Activated B cell treated with CpG ODN at 0.5 μM for 24 hours (primary cell): ENCODE measurements at places on chromosomes 7 and 10. TPM values are rescaled to one million over a fixed set of nuclear protein-coding genes. Genes with fewer than 3 reads are reported as not detected.

Gene SLC16A9
- 0.81 and 1.2 TPM in 2 replicates for total RNA-seq

Gene NUTM2A
- 1.0 and 1.3 TPM in 2 replicates for total RNA-seq

Gene PAX4
- total RNA-seq: not detected in 2 replicates

Gene LRRC4
- 0.07 and 0.16 TPM in 2 replicates for total RNA-seq

Gene CUZD1
- total RNA-seq: 2.2 and 2.5 TPM in 2 replicates

Gene NPTX2
- 0.15 TPM in 1 of 2 replicates, not detected in the other for total RNA-seq

Gene CTTNBP2
- 0.18 and 0.49 TPM in 2 replicates for total RNA-seq

Gene AP3M1
- total RNA-seq: 55.9 and 61.7 TPM in 2 replicates

Gene SPDYE3
- not detected in 2 replicates for total RNA-seq

Gene PNLIPRP1
- not detected in 2 replicates for total RNA-seq

Gene KAT6B
- 39.6 and 45.2 TPM in 2 replicates for total RNA-seq

Gene ANKRD61
- total RNA-seq: not detected in 2 replicates

Gene TDRD1
- total RNA-seq: 0.33 and 0.59 TPM in 2 replicates

Gene HOXA3
- not detected in 2 replicates for total RNA-seq

Gene NOS3
- total RNA-seq: 0.10 and 0.22 TPM in 2 replicates

Gene AKR1C4
- not detected in 2 replicates for total RNA-seq

Gene HOXA11
- total RNA-seq: not detected in 2 replicates

Gene MYO1G
- total RNA-seq: 143 and 154 TPM in 2 replicates

Gene CYP3A7
- not detected in 2 replicates for total RNA-seq

Gene CALCR
- total RNA-seq: not detected in 2 replicates

Gene SMURF1
- 21.6 and 23.1 TPM in 2 replicates for total RNA-seq

Gene FAM13C
- total RNA-seq: not detected in 2 replicates

Gene ATG9B
- 1.8 and 2.3 TPM in 2 replicates for total RNA-seq

Gene NRAP
- total RNA-seq: not detected in 2 replicates

Gene ASZ1
- total RNA-seq: not detected in 2 replicates

Gene MINDY3
- 23.2 and 23.4 TPM in 2 replicates for total RNA-seq

Gene CWF19L1
- 41.8 and 53.3 TPM in 2 replicates for total RNA-seq

Gene TMEM140
- 18.6 and 20.9 TPM in 2 replicates for total RNA-seq

Gene TMEM196
- not detected in 2 replicates for total RNA-seq

Gene DLG5
- 0.27 and 1.1 TPM in 2 replicates for total RNA-seq

Gene DNAJC12
- 0.31 TPM in 1 of 2 replicates, not detected in the other for total RNA-seq

Gene CFAP70
- 1.2 and 1.7 TPM in 2 replicates for total RNA-seq

Gene ADAMTS14
- total RNA-seq: 0.04 TPM in 1 of 2 replicates, not detected in the other

Gene ABCB4
- 17.5 and 19.8 TPM in 2 replicates for total RNA-seq

Gene PSAP
- 207 and 210 TPM in 2 replicates for total RNA-seq

Gene CAV2
- total RNA-seq: not detected in 2 replicates

Gene ZNF655
- total RNA-seq: 98.5 and 116 TPM in 2 replicates

Gene ADCY1
- total RNA-seq: 0.10 TPM in 1 of 2 replicates, not detected in the other

Gene CRTAC1
- not detected in 2 replicates for total RNA-seq

Gene ZNF467
- total RNA-seq: 0.20 and 0.32 TPM in 2 replicates

Gene AS3MT
- total RNA-seq: 0.31 and 0.46 TPM in 2 replicates

Gene UNC5B
- total RNA-seq: not detected in 2 replicates

Gene MYL7
- not detected in 2 replicates for total RNA-seq
